ENCODE measurements at places on chromosomes 3 and 15.
A peak's percentile ranks its signal among the peaks of the same experiment; 100 is the strongest.

DNA sequence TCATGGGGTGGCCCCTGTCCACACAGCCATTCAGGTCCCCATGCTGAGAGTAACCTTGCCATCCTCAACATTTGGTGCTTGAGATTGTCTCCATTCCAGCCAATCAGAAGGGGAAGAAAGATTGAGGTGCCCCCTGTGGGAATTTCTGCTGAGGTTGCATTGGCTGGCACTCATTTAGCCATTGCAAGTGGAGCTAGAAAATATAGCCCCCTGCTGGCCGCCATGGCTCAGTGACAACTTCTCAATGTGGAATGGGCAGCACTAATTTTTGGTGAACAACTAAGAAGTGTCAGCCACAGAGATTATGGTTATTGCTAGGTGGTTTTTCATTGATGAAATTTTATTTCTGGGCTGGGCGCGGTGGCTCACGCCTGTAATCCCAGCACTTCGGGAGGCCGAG, 22.0 kb downstream of the COL6A6 start:
- H3K36me3 ChIP-seq = no peaks in the 10 kb centered on the region
- DNase-seq = peak; percentile 9
- H3K4me3 ChIP-seq = no peak overlapping the region
- H3K4me1 ChIP-seq = no peaks in the 10 kb centered on the region

- H3K4me3 ChIP-seq = peak within 1 kb of the TSS; percentile 80
- peak; percentile 88 for DNase-seq
- peak within 1 kb of the TSS; percentile 79 for H3K27ac ChIP-seq
- H3K4me1 ChIP-seq = peaks cover 23% of the 10 kb centered on the region
- H3K36me3 ChIP-seq = no peaks in the 10 kb centered on the region
Observed at GRCh38 chr15:65530318-65531111, at the start of gene HACD3. HACD3 (plus strand) TSS chr15:65530463; CDS start chr15:65530632, 169 bp downstream.

GRCh38 chr15:81047928-81048327, 47.2 kb downstream of the TLNRD1 start:
- H3K36me3 ChIP-seq = no peaks in the 10 kb centered on the region
- H3K27ac ChIP-seq = no peak overlapping the region
- H3K27me3 ChIP-seq = peaks cover 2% of the 10 kb centered on the region
- no peaks in the 10 kb centered on the region for H3K4me1 ChIP-seq
- H3K4me3 ChIP-seq = no peak overlapping the region

DNA sequence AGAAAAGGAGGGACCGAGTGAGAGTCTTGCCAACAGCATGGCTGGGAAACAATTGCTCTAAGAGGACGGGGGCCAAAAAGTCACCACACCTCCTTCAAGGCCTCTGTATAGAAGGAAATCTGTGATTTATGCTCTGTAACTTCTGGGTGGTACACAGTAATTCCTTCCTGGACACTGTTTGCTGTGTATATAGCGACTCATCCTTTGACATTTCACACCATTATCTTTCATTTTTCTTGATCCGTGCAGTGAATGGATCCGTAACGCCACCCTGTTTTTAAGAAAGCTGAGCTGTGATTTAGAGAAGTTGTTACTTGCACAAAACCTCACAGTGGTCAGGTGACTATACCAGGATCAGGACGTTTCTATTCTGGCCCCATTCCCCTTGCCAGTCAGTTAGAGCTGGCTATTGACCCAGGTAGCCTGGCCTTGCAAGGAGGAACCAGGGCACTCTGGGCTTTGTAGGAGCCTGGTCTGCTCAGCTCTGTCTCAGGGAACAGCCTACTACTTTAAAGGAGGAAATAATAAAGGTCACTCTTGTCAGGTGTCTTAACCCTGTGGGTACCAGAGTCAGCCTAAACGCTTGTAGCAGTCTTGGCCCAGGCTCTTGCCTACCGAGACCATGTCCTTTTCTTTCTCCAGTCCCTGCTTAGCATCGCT, 86.5 kb upstream of the MYZAP start:
- no peak overlapping the region for H3K4me3 ChIP-seq
- no peaks in the 10 kb centered on the region for H3K36me3 ChIP-seq
- H3K27me3 ChIP-seq = no peaks in the 10 kb centered on the region
- H3K4me1 ChIP-seq = peaks cover 59% of the 10 kb centered on the region
- no peak for DNase-seq

DNA sequence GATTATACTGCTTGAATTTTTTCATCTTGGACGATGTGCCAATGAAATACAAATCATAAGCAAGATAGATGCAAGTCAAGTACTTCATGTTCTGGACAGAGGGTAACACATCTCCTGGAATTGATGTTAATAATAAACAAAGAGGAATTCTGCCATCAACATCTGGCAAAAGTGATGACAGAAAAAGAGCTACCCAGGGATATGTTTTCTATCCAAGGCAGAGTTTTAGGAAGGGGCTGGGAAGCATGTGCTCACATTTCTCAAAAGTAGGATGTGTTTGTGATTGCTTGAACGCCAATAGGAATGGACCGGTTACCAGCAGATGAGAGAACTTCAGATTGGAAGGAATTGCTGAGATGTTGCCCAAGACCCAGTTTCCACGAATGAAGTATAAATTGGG, 242.6 kb upstream of the AGTR1 start:
- no peak for DNase-seq
- H3K27ac ChIP-seq = no peak overlapping the region
- H3K4me3 ChIP-seq = no peak overlapping the region
- H3K4me1 ChIP-seq = peaks cover 14% of the 10 kb centered on the region
- no peaks in the 10 kb centered on the region for H3K27me3 ChIP-seq

DNA sequence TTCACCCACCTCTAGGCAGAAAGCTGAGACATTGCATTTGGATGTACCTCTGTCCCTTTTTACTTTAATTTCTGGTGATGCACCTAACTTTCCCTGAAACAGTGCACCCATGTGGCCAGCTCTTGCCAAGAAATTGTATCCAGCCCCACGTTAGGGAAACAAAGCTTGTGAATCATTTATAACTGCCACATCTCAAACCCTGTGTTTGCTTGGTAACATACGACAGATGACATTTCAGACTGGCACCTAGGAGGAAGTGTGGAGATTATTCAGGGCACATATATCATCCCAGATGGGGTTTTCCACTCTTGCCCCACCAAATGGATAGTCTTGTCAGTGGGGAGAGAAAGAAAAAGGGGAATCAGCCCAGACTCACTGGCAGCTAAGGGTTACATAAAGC, 2.1 kb downstream of the CYB561D2 start:
- peaks cover 48% of the 10 kb centered on the region for H3K4me1 ChIP-seq
- no peaks in the 10 kb centered on the region for H3K27me3 ChIP-seq
- H3K27ac ChIP-seq = no peak overlapping the region

DNA sequence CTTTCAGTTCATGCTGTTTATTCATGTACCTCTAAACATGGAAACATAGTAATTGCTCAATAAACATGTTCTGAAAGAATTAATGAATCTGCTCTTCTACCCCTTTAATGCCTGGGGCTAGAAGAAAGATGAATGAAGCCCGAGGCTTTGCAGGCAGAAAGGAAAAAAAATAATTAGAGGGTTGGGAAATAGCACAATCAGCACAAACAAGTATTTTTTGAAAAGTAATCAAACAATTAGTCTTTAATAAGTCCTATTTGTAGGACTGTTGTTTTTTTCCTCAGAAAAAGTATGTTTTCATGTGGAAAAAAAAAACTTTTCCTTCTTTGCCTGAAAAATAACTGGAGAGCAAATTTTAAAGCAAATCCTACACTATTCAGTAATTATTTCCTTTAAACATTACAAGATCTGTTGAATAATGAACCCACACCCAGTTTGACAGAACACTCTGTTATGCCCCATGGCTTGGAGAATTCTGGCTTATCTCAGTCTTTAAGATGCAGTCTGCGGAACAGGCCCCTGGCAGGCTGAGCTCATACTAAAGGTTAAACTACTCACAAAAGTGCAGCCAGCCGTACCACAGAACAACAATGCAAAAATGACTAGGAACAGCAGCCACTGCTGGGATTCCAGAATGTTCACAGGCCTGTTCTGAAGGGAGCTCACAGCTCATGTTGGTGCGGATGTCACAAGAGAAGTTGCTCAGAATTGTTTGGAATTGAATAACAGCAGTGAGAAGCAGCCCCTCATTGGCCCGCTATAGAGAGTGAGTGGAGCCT, 79.2 kb downstream of the ABI3BP start:
- H3K27me3 ChIP-seq = no peaks in the 10 kb centered on the region
- DNase-seq = no peak
- H3K36me3 ChIP-seq = no peaks in the 10 kb centered on the region
- H3K4me3 ChIP-seq = no peak overlapping the region

DNA sequence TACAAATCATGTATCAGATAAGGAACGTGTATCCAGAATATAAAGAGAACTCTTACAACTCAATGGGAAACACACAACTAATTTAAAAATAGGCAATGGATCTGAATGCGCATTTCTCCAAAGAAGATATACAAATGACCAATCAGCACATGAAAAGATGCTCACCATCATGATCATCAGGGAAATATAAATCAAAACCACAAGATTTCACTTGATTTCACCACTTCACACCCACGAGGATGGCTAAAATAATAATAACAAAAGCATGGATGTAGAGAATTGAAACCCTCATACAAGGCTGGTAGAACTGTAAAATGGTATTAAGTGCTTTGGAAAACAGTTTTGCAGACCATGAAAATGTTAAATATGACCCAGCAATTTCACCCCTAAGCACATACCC, 26.7 kb upstream of the SLC12A8 start:
- DNase-seq = no peak
- H3K27ac ChIP-seq = no peak overlapping the region
- H3K27me3 ChIP-seq = no peaks in the 10 kb centered on the region
- H3K4me1 ChIP-seq = no peaks in the 10 kb centered on the region
- no peak overlapping the region for H3K4me3 ChIP-seq

DNA sequence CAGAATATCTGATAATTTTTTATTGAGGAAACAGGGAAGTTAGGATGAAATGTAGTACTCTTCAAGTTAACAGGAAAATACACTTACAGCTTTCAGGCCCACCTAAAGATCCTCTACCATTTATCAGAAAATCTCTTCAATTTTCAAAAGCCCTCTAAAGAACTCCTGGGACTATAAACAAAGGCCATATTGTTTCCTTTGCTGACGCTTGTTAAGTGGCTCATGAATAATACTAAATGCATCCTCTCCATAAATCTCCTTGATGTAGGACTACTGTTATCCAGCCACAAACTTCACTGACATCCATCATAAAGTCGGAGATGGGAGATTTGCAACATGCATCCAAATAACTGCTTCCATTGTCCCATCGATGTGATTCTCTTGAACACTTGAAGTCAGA, 326.5 kb downstream of the ZIC1 start:
- H3K4me1 ChIP-seq = no peaks in the 10 kb centered on the region
- DNase-seq = no peak
- H3K36me3 ChIP-seq = no peaks in the 10 kb centered on the region
- no peaks in the 10 kb centered on the region for H3K27me3 ChIP-seq

DNA sequence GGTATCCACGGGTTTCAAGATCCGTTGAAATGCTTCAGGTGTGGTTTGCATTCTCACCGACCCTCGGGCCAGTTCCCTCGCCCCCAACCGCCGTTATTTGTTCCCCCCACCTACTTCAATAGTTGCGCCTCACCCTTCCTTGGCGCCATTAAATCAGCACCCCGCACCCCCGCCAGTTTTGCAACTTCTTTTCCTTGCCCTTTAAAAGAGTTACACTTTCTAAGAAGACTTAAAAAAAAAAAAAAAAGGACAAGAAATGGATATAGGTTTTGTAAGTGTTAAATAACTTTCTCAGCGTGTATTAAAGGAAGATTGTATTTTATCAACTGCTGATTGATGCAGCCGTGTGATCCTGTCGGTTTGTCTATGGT, 87.2 kb downstream of the NR2F2 start:
- H3K4me1 ChIP-seq = peaks cover 13% of the 10 kb centered on the region
- H3K36me3 ChIP-seq = no peaks in the 10 kb centered on the region
- H3K27me3 ChIP-seq = peaks cover 94% of the 10 kb centered on the region
- no peak overlapping the region for H3K4me3 ChIP-seq
- no peak for DNase-seq

- DNase-seq = no peak
- no peak overlapping the region for H3K4me3 ChIP-seq
- H3K36me3 ChIP-seq = no peaks in the 10 kb centered on the region
- no peaks in the 10 kb centered on the region for H3K27me3 ChIP-seq
- H3K4me1 ChIP-seq = no peaks in the 10 kb centered on the region
Observed at GRCh38 chr15:87263871-87264270, 992.7 kb downstream of the NTRK3 start.

DNA sequence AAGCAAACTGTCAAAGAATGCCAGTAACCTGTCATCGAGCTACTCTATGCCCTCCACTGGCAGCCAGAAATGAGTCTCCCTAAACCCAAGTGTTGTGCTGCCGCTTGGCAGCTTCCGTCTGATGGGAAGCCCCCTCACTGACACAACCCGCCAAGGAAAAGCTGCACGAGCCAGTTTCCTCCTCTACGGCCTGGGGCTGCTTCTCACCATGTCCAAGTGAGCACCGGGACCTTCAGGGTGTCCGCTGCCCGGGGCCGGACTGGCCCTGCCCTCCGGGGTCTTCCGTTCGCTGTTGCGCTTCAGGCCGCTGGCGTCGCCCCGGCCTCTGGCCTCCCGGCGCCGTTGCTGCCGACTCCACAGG, 490 bp downstream of the TOMM70 start:
- H3K27ac ChIP-seq = peak overlapping the region; percentile 86
- no peaks in the 10 kb centered on the region for H3K36me3 ChIP-seq
- H3K4me3 ChIP-seq = peak overlapping the region; percentile 88

DNA sequence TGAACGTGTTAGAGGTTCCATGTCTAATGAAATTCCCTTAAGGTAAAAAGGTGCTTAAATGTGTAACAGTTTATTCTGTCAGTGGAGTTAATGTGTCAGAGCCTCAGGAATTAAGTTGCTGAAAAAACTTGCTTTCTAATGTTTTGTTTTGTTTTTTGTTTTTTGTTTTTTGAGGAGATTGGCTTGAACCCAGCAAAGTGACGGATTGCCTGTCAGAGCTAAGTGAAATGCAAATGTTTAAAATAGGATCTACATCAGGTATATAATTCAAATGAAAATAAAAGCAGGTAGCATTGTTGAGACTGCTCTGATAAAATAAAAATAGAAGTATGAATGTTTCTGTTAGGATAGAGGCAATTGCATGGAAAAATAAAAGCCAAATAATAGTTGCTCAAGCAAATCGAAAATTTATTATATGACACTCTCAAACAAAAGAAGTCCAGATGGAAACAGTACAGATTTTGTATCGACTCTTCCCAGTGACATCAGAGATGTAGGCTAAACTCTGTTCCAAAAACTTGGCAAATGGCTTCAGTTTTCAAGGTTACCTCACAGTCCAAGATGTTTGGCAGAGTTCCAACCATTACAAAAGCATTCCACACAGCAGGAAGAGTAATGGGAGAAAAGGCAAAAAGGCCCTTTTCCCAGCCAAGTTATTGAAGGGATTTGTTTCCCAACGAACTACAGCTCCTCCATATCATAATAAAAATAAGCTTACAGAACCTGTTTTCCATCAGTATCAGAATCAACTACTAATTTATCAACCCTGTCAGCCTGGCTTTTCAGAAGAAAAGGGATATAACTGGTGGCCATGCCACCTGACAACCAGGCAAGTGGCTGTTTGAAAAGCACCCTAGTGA, 291.0 kb downstream of the TBL1XR1 start:
- H3K27ac ChIP-seq = no peak overlapping the region
- no peak overlapping the region for H3K4me3 ChIP-seq
- H3K27me3 ChIP-seq = no peaks in the 10 kb centered on the region
- no peaks in the 10 kb centered on the region for H3K36me3 ChIP-seq

GRCh38 chr3:136919799-136920580, 37.8 kb upstream of the IL20RB start:
- no peak overlapping the region for H3K4me3 ChIP-seq
- no peaks in the 10 kb centered on the region for H3K27me3 ChIP-seq
- H3K36me3 ChIP-seq = no peaks in the 10 kb centered on the region
